ENCODE measurements at places on chromosomes 16 and 17. TPM values are rescaled to one million over a fixed set of nuclear protein-coding genes. Genes with fewer than 3 reads are reported as not detected.

DNA sequence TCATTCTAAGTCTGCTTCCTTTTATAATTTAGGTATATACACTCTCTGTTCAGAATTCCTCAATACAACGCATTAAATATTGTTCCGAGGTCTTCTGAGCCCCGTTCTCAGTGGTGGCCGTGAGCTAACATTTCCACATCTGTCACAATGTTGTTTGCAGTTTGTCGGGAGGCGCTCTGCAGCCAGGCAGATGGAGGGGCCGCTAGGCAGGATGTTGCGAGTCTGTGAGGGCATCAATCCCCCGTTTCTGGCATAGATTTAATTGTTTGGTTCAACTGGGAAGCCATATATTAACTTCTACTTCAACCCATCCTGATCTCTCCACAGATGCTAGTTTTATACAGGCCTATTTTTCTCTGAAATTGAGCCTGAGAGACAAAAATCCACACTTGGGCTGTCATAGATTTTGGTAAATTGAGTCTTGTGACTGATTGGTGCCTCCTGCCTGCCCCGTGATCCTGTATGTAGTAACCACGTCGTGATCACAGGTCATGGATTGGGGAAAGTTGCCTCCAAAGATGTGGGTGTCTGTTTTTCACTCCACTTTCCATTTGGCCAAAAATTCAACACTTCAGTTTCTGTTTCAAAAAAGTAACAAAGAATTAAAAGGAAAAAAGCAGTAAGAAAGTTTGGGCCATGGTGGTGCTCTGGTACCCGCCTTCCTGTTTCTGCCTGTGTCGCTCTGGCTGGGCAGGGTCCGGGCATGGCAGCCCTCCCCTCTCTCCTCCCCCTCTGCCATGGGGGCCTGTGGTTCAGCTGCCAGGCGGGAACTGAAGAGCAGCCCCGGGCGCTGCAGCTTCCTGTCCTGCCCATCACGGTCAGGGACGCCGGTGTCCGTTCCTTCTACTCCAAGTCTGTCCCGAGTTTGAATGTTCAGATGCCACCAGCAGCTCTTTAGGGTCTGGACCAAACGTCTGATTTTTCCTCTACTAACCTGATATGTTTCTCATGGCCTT, 41.5 kb downstream of the RPTOR start:
- DNase-seq: no peak
- H3K27ac ChIP-seq: peak overlapping the region; percentile 50
- no peak overlapping the region for H3K4me3 ChIP-seq
- no peaks in the 10 kb centered on the region for H3K27me3 ChIP-seq
- peaks cover 29% of the 10 kb centered on the region for H3K4me1 ChIP-seq

DNA sequence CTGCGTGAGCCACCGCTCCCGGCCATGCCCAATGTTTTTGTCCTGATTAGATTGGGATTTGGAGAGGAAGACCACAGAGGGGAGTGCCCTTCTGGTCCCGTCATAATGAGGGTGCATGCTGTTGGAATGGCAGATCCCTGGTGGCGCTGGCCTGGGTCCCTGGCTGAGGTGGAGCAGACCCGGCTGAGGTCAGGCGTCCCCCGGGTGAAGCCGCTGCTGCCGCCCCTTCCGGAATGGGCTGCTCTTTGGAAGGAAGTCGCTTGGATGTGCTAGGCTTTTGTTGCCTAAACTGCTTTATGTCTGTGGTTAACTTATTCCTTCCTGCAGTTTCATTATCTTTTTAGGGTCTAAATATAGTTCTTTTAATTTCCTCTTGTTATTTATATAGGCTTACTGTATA, 120.3 kb upstream of the CHMP6 start:
- H3K36me3 ChIP-seq: peaks cover 37% of the 10 kb centered on the region
- H3K27ac ChIP-seq: peak overlapping the region; percentile 78
- peaks cover 83% of the 10 kb centered on the region for H3K4me1 ChIP-seq
- H3K4me3 ChIP-seq: peak overlapping the region; percentile 15
- DNase-seq: peak; percentile 58
- no peaks in the 10 kb centered on the region for H3K27me3 ChIP-seq

Gene FN3K
- 1.2 TPM for total RNA-seq

GRCh38 chr16:81711657-81712319, 67.3 kb upstream of the PLCG2 start:
- H3K27me3 ChIP-seq: no peaks in the 10 kb centered on the region
- DNase-seq: no peak
- H3K4me1 ChIP-seq: peaks cover 23% of the 10 kb centered on the region
- H3K27ac ChIP-seq: no peak overlapping the region

Gene PPP1R27
- total RNA-seq: not detected

Measured in activated CD8-positive, alpha-beta memory T cell treated with anti-CD3 and anti-CD28 coated beads, Interleukin-2, amount 10 ng/mL, durations not matched to agents 7 days and 5 days (primary cell).